ENCODE measurements at places on chromosomes 5 and 9.

GRCh38 chr5:10366310-10367272 lies 13.1 kb downstream of the MARCHF6 start:
- DNase-seq: no peak

DNA sequence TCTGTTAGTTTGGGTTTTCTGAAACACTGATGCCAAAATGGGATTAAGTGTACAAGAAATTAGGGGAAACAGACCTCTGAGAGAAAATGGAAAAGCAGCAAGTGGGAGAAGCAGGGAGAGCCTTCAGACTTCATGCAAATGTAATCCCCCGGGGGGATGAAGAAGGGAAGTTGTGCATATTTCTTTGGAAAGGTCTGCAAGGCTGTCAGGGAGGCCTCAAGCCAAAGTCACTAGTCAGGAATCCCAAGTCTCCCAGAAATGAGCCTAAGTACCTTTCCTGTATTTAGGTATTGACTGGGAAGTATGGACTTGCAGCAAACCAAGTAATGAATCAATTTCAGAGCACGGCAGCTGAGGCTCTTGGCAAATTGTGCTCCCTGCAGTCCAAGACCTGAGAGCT lies 2.2 kb downstream of the FTMT start:
- DNase-seq: no peak

DNA sequence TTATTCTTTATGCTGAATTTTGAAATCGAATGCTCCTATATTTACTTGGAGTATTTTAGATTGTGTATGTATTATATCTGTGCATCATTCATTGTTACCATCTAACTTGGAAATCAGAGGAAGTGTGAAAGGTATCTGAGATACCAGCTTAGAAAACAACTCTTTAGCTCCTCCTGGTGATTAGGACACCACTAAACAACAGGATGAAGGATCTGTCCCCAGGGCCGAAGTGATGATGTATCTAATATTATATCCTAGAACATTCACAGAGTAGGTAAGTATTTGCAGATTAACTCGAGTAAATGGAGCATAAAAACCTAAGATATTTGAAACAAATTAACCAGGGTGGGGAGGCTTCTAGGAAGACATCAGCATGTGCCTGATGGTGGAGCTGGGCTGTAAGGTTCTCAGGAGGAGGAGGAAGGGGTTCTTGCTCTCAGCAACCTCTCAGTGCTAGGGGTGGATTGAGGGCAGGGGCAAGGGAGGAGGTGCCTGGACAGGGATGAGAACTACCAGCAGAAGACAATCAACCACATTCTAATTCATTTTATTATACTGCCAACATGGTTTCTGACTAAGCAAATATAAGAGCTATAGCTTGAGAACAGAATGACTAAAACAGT lies 2.6 kb upstream of the NFIL3 start:
- no peak for DNase-seq

- no peak for DNase-seq
These were observed 11.1 kb downstream of the PWWP2A start for GRCh38 chr5:160108124-160108523.

GRCh38 chr5:130514984-130515690 lies 610.9 kb downstream of the CHSY3 start:
- no peak for DNase-seq

DNA sequence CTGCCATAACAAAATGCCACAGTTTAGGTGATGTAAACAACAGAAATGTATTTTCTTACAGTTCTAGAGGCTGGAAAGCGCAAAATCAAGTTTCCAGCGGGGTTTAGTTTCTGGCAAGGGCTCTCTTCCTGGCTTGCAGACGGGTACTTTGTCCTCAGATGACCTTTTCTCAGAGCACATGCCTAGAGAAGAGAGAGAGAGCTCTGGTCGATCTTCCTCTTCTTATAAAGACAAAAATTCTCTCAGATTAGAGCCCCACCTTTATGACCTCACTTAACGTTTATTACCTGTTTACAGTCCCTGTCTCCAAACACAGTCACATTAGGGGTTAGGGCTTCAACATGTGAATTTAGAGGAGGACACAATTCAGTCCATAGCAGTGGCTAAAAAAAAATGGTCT lies 119.7 kb downstream of the CETN3 start:
- no peak for DNase-seq

DNA sequence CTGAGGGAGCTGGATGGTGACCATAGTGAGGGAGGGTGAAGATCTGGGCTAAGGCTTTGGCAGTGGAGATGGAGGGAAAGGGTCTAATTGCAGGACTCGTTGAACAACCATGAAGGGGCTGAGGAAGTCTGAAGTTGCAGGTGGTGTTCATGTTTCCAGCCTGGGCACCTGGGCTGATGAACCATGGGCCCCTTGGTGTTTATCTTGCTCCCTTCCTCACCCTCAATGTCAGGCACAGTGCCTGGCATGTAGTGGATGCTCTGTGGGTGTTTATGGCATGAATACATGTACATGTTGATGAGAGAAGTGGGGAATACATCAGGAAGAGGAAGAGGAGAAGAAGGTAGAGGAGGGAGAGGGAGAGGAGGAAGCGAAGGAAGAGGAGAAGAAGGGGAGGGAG lies 31.3 kb upstream of the COL15A1 start:
- peak; percentile 50 for DNase-seq

DNA sequence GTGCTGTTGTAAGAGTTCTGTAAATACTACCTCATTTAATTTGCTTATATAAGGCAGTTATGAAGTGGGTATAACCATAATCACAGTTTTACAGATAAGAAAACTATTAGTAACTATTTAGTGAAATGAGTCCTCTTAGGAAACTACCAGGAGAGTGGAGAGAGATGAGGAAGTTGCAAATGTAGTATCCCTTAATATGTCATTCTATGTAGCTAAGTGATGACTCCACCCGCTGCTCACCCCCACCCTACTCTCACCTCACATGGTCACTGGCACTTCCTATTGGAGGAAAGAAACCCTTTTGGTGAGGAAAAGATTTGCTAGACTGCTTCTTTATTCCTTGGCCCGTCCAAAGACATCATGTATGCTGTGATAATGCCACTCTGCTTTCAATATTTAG lies 241.8 kb upstream of the SLC24A2 start:
- DNase-seq: no peak

DNA sequence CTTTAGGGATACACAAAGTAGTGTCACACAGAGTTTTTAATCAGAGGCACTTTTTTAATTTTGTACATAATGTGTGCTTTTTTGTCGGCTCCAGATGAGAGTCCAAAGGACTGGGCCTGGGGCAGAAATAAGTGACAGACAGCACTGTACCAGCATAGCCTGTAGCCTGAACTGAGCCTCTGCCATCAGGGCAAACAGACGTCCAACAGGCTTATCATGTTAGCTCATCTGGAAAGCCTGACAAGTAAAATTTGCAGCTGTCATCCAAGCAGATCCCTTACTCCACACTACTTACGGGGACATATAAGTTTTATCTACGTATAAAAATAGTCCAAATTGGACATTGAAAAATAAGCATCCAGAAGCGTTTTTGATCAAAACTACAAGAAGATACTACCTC lies 233.1 kb upstream of the GAS1 start:
- DNase-seq: no peak

DNA sequence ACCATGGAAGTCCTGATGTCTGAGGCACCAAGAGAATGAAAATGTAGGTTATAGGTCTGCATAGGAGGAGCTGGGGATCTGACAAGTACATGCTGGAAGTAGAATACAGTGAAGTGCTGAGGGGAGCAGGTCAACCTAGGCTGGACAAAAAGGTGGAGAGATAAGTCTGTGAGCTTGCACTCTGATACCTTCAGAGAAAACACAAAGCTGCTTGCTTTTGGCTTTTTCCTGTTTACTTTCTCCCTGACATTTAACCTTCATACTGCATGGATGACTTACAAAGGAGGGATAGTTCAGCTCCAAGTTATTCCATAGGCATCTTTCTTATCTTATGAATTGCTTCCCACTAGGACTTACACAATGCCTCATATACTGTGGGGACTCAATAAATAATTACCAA lies 256.7 kb upstream of the NREP start:
- DNase-seq: no peak

Data from coronary artery (tissue), 2 donors.